ENCODE measurements at places on chromosomes 12 and 14. TPM values are rescaled to one million over a fixed set of nuclear protein-coding genes. Genes with fewer than 3 reads are reported as not detected.

KRT83 gene
- total RNA-seq: not detected

LMNTD1 gene
- not detected for total RNA-seq

ITGB7 gene
- total RNA-seq: 362 TPM

MON2 gene
- total RNA-seq: 75.1 TPM

ZNF140 gene
- total RNA-seq: 22.6 TPM

OTOGL gene
- total RNA-seq: not detected

RAB2B gene
- 28.5 TPM for total RNA-seq

PTGER2 gene
- 3.2 TPM for total RNA-seq

TAS2R50 gene
- total RNA-seq: 1.2 TPM

PAPLN gene
- 0.11 TPM for total RNA-seq

- no peaks in the 10 kb centered on the region for H3K27me3 ChIP-seq
- no peak for DNase-seq
- no peak overlapping the region for H3K4me3 ChIP-seq
- peaks cover 10% of the 10 kb centered on the region for H3K4me1 ChIP-seq
- no peak overlapping the region for H3K27ac ChIP-seq
- peaks cover 14% of the 10 kb centered on the region for H3K36me3 ChIP-seq
These were observed 45.9 kb downstream of the PTPN11 start for GRCh38 chr12:112464605-112465004.

- H3K36me3 ChIP-seq: no peaks in the 10 kb centered on the region
- peak overlapping the region; percentile 70 for H3K4me3 ChIP-seq
- DNase-seq: no peak
- H3K27me3 ChIP-seq: peaks cover 74% of the 10 kb centered on the region
These were observed 808 bp downstream of the MSI1 start for GRCh38 chr12:120367924-120368788.

- H3K27me3 ChIP-seq: no peaks in the 10 kb centered on the region
- DNase-seq: no peak
- peak overlapping the region; percentile 99 for H3K4me3 ChIP-seq
- H3K36me3 ChIP-seq: peaks cover 3% of the 10 kb centered on the region
- peak overlapping the region; percentile 95 for H3K27ac ChIP-seq
These were observed 1.3 kb downstream of the RASSF3 start for GRCh38 chr12:64611341-64612284.

DNA sequence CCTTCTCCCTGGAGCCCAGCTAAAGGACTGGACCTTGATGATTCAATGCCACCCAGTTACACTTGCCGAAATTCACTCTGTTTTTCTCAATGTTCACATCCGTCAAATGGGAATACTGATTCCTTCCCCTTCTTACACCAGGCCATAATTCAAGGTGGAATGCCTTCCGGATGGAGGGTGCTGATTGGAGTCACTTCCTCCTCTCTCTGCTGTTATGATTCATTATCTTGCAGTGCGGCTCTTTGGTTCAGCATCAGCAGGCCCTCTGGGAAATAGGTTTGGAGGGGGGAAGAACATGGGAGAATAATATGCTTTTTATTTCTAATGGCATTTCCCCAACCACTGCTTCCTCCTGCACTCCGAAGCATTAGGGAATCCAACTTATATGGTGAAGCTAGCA lies 390.6 kb upstream of the TBX3 start:
- H3K4me1 ChIP-seq: no peaks in the 10 kb centered on the region
- DNase-seq: no peak
- no peak overlapping the region for H3K4me3 ChIP-seq
- no peaks in the 10 kb centered on the region for H3K36me3 ChIP-seq

DNA sequence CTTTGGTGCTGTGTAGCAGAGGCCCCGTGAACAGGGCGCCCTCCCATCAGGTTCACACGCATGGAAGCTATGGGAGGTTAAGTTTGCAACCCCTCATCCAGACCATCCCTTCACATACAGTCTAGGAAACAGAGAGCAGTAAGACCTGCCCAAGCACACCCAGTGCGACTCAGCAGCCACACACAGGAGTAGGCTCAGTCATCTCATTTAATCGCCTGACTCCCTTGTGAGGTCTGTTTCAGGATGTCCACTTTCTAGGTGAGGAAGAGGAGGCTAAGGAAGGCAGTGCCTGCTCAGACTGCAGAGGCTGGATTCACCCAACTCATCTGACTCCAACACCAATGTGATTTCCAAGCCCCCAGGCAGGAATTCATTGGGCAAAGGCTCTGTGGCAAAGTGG lies 11.9 kb downstream of the BDKRB1 start:
- H3K4me1 ChIP-seq: no peaks in the 10 kb centered on the region
- no peak overlapping the region for H3K4me3 ChIP-seq
- no peaks in the 10 kb centered on the region for H3K36me3 ChIP-seq
- H3K27me3 ChIP-seq: peaks cover 17% of the 10 kb centered on the region
- H3K27ac ChIP-seq: no peak overlapping the region

- H3K4me1 ChIP-seq: no peaks in the 10 kb centered on the region
- no peak overlapping the region for H3K4me3 ChIP-seq
- no peak overlapping the region for H3K27ac ChIP-seq
- no peak for DNase-seq
These were observed 29.6 kb downstream of the SMUG1 start for GRCh38 chr12:54159140-54159539.

GRCh38 chr12:27537855-27538675 lies 14.1 kb downstream of the PPFIBP1 start:
- H3K27me3 ChIP-seq: no peaks in the 10 kb centered on the region
- no peak overlapping the region for H3K27ac ChIP-seq
- no peak overlapping the region for H3K4me3 ChIP-seq

DNA sequence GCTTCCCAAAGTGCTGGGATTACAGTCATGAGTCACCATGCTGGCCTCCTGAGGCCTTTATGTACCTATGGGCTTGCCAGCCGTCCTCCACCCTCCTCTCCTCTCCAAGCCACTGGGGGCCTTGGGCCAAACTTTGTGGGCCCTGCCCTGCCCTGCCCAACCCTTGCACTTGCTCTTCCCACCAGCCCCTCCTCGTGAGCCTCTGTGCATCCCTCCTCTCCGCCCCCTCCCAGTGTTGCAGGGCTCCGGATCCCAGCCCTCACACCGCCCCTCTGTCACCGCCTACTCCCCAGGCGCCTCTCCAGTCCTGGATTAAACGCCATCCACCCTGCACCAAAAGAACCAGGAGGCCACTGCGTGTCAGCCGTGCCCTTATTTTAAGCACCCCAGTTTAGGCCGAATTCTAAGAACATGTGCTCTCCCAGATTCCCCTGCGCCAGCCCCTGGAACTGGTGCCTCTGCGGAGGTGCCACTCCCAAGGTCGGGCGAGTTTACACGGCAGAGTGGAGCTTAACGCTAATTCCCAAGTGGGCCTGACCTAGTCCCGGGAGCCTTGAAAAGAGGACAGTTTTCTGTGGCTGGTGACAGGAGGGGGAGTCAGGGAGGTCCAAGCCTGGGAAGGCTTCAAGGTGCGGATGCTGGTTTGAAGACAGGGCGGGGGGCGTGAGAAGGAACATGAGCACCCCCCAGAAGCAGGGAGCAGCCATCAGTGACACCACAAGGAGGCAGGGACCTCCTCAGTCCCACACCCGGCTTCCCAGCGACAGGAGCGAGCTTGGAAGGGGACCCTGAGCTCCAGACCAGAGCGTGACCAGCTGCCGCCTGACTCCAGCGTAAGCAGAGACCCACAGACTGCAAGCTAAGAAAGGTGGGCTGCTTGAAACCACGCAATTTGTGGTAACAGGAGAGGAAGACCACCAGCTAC lies 21.2 kb upstream of the CDCA4 start:
- H3K27ac ChIP-seq: no peak overlapping the region
- no peaks in the 10 kb centered on the region for H3K27me3 ChIP-seq
- no peak overlapping the region for H3K4me3 ChIP-seq
- DNase-seq: no peak
- H3K4me1 ChIP-seq: peaks cover 11% of the 10 kb centered on the region

DNA sequence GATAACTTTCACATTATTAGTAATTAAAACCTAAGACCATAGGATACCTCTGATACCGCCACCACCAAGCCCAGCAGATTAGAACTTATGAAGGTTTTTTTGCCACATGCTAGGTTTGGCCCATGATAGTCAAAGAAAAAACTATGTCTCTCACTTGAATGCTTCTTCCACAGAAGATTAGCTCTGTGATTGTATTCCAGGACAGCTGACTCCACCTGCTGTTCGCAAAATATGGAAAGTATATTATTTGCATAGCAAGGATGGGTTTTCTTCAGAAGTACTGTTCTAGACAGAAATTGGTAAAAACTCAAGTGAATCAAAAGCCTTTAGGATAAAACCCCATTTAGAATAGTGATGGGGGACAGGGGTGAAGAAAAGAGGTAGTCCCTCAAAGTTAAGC lies 42.2 kb downstream of the PPFIBP1 start:
- no peaks in the 10 kb centered on the region for H3K36me3 ChIP-seq
- DNase-seq: no peak
- H3K27ac ChIP-seq: no peak overlapping the region
- H3K27me3 ChIP-seq: no peaks in the 10 kb centered on the region
- no peak overlapping the region for H3K4me3 ChIP-seq

DNA sequence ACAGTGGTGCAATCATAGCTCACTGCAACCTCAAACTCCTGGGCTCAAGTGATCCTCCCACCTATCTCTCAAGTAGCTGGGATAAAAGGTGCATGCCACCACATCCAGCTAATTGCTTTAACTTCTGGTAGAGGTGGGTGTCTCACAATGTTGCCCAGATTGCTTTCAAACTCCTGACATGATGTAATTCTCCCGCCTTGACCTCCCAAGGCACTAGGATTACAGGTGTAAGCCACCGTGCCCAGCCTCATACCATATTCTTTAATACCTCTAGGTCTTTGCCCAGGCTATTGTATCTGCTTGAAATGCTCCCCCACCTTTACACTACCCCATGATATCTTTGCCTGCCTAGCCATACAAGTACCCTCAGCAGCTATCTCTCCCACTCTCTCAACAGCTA lies 11.3 kb downstream of the R3HDM2 start:
- DNase-seq: no peak
- no peaks in the 10 kb centered on the region for H3K27me3 ChIP-seq
- H3K4me3 ChIP-seq: no peak overlapping the region
- H3K27ac ChIP-seq: peak overlapping the region; percentile 3
- peaks cover 7% of the 10 kb centered on the region for H3K36me3 ChIP-seq
- peaks cover 28% of the 10 kb centered on the region for H3K4me1 ChIP-seq

DNA sequence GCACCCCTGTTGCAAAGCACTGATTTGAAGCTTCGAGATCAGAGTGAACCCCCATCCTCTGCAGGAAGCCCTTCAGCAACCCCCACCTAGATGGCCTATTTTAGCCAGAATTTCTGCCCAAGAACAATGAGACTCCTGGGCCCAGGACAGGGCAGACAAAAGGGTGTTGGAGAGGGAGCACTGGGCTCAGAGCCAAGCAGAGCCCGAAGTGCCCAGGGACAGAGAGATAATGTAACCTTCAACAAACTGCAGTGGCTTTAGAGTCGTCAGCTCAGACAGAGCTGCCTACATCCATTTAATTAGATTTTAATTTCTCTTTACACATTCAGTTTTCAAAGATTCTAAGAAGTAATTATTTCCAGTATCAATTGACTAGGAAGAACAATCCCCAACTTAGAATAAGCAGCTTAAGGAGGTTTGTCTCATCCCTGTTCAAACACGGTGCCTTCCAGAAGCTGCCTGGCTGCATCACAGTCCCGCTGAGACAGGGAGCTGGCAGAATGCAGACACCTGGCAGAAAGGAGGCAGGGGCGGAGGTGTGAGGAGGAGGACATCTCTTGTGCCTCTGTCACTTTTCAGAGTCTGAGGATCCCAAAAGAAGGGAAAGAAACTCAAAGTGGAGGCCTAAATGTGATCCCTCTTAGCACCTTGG lies 504.9 kb upstream of the CCDC196 start:
- no peak overlapping the region for H3K4me3 ChIP-seq
- no peak for DNase-seq
- peaks cover 1% of the 10 kb centered on the region for H3K27me3 ChIP-seq
- H3K4me1 ChIP-seq: peaks cover 1% of the 10 kb centered on the region

DNA sequence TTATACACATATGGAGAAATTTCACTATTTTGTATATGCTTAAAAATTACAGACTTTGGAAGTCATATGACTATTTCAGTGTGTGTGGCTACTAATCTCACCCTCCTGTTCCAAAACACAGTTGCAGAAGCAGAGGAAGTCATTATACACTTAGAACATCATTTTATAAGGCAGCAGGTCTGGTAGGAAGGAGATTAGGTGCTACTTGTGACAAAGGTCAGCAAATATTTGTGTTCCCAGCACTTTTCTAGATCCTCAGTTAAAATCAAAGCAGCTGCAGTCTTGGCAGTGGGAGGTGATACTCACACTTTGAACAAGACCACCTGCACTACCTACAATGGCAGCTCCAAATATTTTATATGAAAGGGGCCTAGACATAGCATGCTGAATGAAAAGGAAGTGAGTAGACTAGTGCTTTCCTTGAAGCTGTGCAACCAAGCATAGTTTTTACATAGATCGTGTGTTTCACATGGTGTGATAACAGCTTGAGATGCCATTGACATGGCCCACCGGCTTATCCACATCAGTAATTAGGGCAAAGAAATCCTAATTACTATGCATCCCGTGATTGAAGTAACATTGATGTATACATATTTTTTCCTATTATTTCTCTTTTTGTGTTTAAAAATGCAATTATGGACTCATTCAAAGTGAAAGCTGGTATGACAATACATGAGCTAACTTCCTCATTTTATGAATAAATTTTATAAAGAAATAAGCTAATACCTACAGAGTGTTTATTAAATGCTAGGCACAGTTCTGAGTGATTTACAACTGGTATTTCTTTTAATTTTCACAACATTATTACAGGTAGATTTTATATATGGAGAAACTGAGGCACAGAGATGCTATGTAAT lies 5.3 kb downstream of the GYS2 start:
- no peaks in the 10 kb centered on the region for H3K36me3 ChIP-seq
- H3K4me3 ChIP-seq: no peak overlapping the region
- H3K4me1 ChIP-seq: no peaks in the 10 kb centered on the region
- no peak overlapping the region for H3K27ac ChIP-seq
- H3K27me3 ChIP-seq: no peaks in the 10 kb centered on the region

DNA sequence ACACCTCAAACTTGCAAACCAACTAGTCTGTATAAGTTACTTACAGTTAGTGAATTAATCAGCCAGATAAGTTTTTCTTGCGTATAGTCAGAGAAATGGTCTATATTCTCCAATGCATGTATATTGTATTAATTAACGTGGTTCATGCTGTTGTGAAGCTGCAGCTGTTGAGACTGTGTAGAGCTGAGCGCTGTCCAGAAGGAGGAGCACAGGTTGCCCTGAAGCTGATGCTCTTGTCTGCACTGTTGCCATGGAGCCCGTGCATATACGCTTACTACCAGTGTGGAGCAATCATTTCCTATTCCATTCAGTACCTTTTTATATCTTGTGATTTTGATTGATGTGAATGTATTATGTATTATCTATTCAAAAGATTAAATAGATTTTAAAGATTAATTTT lies 74.3 kb upstream of the ARID2 start:
- no peak overlapping the region for H3K27ac ChIP-seq
- peaks cover 8% of the 10 kb centered on the region for H3K27me3 ChIP-seq
- no peak overlapping the region for H3K4me3 ChIP-seq
- H3K4me1 ChIP-seq: peaks cover 6% of the 10 kb centered on the region
- H3K36me3 ChIP-seq: no peaks in the 10 kb centered on the region

DNA sequence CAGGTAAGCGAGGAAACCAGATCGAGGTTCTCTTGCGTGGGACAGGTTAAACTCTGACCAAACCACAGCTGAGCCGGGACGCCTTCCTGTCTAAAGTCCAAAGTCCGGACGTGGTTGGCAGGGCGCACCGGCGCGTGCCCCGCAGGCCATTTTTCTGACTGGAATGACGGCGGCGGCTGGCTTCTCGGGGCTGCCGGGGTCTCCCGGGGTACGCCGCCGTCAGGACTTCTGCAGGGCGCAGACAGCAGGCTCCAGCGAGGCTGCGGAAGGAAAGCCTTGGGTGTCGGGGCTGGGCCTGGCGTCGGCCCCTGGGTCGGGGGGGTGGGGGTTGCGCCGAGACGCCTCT lies 32.8 kb downstream of the MIA2 start:
- peak overlapping the region; percentile 96 for H3K4me3 ChIP-seq
- peaks cover 17% of the 10 kb centered on the region for H3K4me1 ChIP-seq
- H3K27me3 ChIP-seq: no peaks in the 10 kb centered on the region
- no peaks in the 10 kb centered on the region for H3K36me3 ChIP-seq
- H3K27ac ChIP-seq: peak overlapping the region; percentile 96
